Activated CD4-positive, alpha-beta T cell treated with anti-CD3 and anti-CD28 coated beads, Interleukin-2, amount 50 U/mL, for 4 hours (primary cell): ENCODE measurements at places on chromosomes 7 and 10.

GRCh38 chr10:74973741-74974392 lies 137.6 kb upstream of the SAMD8 start:
- DNase-seq, result no peak

- no peak for DNase-seq
These were observed 1.3 kb downstream of the TSPAN13 start for GRCh38 chr7:16754856-16755317.

- no peak for DNase-seq
These were observed 90.6 kb downstream of the ZRANB1 start for GRCh38 chr10:125032474-125033020.

- DNase-seq, result no peak
These were observed 7.7 kb downstream of the UBTD1 start for GRCh38 chr10:97506199-97506991.

GRCh38 chr7:17408245-17408903 lies 109.9 kb downstream of the AHR start:
- DNase-seq, result no peak

- DNase-seq, result no peak
These were observed 28.0 kb upstream of the PALS2 start for GRCh38 chr7:24545215-24545614.

DNA sequence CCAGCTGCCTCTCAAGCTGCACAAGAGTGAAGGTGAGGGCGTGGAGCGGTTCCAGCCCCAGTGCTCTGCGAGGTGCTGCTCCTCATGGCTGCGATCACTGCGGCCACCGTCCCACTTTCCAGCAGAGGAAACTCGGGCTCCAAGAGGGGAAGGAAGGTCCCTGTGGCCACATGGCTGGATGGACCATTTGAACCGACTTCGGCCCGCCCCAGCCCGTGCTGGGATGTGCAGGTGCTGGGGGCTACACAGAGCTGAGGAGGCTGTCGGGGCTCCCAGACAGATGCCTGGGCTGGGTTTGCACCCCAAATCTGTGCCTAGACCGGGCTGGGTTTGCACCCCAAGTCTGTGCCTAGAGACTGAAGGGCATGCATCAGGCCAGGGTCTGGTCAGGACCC lies 186.6 kb downstream of the DNAJB6 start:
- no peak for DNase-seq

DNA sequence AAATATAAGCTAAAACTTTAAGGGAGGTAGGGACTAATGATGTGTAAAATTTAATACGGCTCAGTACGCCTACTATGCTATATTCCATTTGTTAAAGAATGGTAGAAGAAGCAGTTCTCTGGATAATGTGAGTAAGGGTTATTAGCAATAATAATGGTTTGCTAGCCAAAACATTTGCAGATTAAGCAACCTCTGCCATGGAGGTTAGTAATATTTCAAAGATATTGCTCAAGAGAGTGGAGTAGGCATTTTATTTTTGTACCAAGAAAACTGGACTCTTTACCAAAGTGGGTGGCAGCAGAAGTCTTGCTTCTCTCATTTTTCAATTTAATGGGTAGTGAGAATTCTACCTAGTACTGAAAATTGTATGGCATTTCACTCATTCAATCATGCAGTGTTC lies 158.9 kb upstream of the TMEM106B start:
- DNase-seq, result no peak

DNA sequence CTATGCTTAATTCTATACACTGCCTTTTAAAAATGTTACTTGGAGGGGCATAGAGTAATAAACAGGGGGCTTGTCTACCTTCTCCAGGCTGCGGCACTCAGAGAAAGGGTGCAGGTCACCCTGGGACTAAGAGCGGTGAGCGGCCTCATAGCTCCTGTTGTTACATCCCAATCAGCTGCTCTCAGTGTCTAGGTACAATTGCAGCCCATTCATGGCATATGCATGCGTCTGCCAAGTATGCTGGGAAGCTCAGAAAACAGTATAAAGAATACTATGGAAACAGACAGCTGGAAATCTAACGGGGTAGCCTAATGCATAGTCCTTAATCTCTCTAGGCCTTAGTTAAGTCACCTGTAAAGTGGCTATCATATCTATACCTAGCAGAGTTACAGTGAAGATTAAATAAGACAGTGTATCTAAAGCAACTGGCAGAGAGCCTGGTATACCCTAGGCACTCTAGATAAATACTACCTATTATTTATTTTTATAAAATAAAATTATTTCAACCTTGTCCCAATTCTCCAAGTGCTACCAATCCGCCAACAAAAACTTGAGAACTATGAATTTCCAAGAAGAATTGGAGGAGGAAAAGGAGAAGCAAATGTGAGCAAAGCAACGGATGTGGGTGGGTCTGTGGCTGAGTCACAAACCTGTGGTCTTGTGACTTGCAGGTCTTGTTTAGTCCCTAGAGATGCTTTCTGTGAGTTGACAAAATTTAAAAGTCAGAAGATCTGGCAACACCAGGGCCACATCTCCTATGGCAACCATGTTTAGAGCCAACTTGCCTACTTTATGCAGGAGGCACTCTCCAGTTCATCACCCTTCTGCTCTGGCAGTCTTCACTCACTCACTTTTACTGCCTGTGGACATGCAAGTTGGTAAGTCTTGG lies 183.0 kb downstream of the RAPGEF5 start:
- no peak for DNase-seq

DNA sequence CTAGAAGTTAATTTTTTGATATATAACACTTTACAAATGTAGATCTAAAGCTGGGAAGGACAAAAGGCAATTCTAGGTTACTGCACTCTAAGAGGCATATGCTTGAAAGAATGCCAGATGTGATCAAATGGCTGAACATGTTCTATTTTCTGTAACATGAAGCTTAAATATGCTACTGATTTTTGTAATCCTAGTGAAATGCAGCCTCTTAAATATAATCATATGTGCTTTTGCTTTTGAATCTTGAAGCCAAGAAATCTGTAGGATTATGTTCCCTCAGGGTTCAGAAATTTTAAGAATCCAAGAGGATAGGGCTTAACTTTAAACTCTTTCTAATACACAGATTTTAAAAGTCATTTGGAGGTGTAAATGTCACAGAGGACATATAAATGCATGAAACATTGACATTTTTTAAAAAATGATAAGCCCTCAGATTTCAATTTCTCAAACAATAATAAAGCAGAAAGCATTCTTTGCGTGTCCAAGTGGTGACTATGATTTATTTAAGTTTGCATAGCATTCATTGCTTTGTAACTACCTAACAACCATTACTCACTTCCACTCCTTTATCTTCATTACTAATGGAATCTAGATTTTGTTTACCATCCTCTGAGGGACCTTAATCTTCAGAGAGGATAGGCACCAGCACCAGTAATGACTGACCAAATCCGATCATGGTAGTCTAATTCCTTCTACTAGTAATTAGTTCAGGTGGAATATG lies 170.4 kb downstream of the MAGI2 start:
- no peak for DNase-seq

DNA sequence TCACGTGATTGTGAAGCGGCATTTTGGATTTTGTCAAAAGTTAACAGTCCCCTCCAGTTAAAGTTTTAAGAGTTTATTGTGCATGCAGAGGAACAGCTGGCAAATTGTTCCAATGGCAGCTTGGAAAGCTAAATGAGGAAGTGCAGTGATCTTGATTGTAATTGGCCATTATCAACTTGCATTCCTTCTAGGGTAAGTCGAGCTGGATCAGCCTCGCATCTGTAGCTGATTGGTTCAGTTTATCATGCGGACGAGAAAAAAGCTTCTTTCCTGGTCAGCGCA lies 566 bp downstream of the ZNF789 start:
- no peak for DNase-seq

GRCh38 chr10:58517491-58518355 lies 5.1 kb downstream of the BICC1 start:
- no peak for DNase-seq

- DNase-seq, result no peak
These were observed 160.6 kb downstream of the FGFR2 start for GRCh38 chr10:121437596-121437995.

GRCh38 chr7:131106681-131107336 lies 220.9 kb upstream of the MKLN1 start:
- DNase-seq, result peak; percentile 45

DNA sequence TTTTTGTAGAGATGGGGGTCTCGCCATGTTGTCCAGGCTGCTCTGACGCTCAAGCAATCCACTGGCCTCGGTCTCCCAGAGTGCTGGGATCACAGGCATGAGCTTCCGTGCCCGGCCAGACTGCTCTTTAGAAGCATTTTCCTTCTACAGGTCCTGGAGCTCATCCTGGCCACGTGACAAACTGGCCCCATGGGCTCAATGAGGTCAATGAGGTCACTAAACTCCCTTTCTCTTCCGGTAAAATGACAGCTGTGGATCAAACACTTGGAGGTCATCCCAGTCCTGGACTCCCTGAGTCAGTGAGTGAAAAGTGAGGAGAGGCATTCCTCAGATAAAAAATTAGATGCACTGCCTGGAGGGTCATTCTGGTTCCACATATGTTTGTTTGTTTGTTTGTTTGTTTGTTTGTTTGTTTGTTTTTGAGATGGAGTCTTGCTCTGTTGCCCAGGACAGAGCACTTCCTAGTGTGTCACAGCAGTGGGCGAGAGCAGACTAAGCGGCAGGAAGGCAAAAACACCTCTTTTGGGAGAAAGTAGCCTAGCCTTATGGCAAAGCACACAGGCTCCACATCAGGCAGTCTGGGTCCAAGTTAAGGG lies 134.9 kb downstream of the TNS3 start:
- no peak for DNase-seq

DNA sequence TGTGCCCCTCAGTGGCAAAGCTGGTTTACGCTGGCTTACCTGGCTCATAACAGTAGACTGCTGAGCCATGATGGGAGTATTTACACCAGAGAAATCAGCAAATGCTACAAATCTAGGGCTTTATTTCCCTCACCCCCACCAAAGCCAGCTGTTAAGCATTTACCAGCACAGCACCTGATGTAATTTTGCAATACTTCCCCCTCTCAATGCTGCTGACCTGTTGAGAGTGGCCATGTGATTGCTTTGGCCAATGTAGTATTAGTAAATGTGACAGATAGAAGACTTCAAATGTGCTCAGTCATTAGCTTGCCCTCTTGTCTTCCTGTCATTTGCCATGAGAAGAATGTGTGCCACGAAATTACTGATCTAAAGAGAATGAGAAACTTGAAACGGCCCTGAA lies 46.6 kb downstream of the HERPUD2 start:
- no peak for DNase-seq

DNA sequence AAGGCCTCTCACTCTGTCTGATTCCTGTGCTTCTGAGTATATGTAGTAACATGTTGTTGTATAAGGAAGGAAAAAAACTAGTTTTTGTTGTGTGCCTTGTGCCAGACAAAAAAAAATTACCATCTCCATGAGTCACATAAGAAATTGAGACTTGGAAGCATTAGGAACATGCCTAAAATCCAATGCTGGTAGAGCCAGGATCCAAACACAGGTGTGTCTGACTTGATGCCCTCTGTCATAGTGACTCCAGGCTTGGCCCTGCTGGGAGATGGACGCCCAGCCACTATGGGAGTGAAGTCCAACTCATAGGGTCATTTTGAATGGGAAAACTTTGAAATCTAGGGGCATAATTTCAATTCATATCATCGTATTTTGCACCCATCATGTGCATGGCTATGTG lies 38.0 kb downstream of the PYROXD2 start:
- DNase-seq, result no peak

DNA sequence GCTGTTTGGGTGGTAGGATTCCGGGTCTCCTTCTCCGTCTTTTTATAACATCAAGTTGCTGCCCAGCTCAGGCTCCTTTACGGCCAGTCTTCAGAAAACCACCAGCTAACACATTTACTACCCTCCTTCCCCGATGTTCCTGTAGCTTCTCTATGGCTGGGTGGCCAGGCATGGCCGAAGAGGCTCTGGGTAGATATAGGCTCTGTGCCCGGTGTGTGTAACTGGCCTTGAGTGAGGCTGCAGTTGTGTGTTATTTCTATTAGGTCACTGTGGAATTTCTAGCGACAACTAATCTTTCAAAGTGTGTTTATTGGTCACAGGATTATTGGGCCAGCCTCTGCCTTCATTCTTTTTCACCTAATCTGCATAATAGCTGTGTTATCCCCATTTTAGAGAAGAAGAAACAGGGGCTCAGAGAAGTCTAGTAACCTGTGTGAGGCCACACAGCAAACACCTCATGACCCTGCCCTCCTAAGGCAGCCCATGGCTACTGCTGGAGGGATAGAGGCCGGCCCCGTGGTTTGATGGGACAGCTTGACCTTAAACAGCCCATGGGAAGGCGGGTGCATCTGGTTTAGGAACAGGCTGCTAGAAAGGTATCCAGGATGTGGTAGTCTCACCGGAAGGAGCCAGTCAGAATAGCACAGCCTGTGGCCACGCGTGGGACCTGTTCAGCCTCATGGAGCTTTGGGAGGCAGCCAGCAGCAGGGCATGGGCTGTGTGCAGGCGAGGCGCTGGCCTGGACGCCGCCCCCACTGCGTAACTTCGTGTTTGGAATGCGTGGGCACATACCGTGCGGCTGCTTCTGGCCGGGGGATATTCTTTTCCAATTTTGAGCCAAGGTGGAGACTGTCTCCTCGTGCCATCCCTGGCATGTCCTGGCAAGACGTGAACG lies 29.7 kb downstream of the HTRA1 start:
- DNase-seq, result no peak

DNA sequence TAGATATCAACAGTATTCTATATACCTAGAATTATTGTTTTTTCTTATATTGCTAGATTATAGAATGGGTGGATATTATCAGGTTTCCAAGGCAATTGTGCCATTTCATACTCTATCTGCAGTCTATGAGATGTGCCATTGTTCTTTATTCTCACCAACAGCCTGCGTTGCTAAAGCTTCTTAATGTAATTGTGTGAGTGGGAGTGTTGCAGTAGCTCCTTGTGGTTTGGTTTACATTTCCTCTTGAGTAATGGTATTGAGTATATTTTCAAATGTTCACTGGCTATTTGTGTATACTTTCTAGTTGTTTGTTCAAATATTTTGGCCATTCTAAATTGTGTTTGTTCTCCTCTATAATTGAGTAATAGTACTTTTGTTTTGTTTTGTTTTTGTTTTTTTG lies 199.2 kb downstream of the TFEC start:
- no peak for DNase-seq

DNA sequence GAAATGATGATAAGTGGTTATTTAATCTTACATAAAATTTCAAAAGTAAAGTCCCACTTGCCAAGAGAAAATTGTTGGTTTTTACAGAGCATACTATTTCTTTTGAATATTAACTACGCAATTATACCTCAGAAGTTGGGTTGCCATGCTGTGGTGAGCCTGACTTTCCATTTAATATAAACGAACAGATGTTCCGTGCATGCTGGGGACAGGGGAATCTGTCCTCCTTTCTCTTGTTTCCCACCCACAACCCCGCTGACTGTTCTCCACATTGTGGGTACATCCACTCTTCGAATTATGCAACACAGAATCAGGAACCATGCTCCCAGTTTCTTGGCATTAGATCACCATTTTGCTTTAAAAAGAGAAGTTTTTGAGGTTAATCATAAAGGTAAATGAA lies 29.2 kb upstream of the RTKN2 start:
- DNase-seq, result no peak

DNA sequence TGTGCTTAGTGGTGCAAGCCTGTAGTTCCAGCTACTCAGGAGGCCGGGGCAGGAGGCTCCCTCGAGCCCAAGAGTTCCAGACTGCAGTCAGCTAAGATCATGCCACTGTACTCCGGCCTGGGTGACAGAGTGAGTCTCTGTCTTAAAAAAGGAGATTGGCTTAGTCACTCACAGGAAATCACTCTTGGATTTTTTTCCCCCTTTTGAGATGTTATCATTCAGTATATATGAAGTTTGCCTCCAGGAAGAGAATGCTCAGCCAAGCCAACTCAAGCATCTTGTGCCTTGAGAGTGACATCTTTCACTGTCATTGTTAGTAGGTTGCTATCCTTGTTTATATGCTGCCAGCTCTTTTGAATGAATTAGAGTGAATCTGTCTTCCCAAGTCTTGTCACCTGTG lies 28.0 kb downstream of the NIPSNAP2 start:
- no peak for DNase-seq

- DNase-seq, result no peak
These were observed 327.5 kb upstream of the PHF14 start for GRCh38 chr7:10646194-10646593.
